ENCODE measurements at places on chromosomes 4 and X.

DNA sequence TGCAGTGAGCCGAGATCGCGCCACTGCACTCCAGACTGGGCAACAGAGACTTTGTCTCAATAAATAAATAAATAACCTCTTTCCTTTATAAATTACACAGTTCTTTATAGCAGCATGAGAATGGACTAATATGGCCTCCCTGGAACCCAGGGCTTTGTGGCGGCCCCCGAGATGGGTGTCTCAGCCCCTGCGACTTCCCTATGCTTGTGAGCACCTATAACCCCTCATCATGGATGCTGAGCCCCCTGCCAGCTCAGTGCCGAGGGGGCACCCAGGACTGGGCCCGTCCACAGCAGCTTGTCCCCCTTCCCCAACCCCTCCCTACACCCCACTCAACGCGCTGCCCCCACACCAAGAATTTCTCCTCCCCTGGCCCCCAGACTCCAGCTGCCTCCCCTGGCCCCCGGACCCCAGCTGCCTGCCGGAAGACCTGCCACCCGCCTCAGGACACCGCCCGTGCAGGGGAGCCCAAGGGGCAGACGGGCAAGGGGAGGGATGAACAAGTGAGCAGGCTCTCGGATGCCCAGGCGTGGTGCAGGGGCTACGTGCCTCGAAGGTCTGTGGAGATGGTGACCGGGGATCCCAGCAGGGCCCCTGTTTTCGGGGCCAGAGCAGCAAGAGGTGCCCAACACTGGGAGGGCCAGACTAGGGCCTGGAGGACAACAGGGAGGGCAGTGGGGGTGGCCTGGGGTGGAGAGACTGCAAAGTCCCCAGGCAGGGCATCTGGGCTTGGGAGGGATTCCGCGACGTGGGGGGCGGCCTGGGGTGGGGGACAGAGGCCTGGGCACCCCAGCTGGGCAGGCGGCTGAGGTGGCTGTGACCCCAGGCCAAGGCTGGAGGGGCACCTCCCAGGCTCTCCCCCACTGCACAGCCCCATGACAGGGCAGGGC, 74.0 kb downstream of the FAM53A start:
- H3K27me3 ChIP-seq = no peaks in the 10 kb centered on the region
- H3K4me3 ChIP-seq = no peak overlapping the region
- DNase-seq = no peak
- no peak overlapping the region for H3K27ac ChIP-seq

DNA sequence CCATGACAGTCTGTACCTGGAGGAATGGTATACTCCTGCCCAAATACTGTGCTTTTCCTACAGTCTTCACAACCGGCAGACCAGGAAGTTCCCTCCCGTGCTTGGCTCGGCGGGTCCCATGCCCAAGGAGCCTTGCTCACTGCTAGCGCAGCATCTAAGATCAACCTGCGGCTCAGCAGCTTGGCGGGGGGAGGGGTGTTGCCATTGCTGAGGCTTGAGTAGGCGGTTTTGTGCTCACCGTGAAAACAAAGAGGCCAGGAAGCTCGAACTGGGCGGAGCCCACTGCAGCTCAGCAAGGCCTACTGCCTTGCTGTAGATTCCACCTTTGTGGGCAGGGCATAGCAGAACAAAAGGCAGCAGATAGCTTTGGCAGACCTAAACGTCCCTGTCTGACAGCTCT, 152.7 kb downstream of the TEX11 start:
- no peaks in the 10 kb centered on the region for H3K4me1 ChIP-seq
- no peaks in the 10 kb centered on the region for H3K36me3 ChIP-seq
- no peak overlapping the region for H3K27ac ChIP-seq
- H3K27me3 ChIP-seq = no peaks in the 10 kb centered on the region
- no peak overlapping the region for H3K4me3 ChIP-seq

- no peak overlapping the region for H3K4me3 ChIP-seq
- H3K27me3 ChIP-seq = no peaks in the 10 kb centered on the region
- peaks cover under 1% of the 10 kb centered on the region for H3K4me1 ChIP-seq
- H3K27ac ChIP-seq = no peak overlapping the region
- DNase-seq = no peak
These were observed 625.6 kb downstream of the BCOR start for GRCh38 chrX:39472161-39472560.

DNA sequence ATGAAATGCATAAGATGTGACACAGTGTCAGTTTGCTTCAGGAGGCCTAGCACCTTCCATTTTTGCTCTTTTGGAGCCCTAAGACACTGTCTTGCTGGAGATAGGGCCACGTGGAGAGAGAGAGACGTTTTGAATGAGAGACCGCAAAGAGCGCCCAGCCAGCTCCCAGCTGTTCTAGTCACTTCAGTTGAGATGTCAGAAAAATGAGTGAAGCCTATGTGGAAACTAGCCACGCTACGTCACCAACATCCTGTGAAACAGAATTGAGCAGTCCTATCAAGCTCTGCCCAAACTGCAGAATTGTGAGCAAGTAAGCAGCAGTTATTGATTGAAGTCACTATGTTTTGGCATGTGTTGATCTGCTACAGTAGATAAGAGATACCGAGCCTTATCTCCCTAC, 13.1 kb downstream of the GPR82 start:
- no peaks in the 10 kb centered on the region for H3K27me3 ChIP-seq
- H3K27ac ChIP-seq = no peak overlapping the region

DNA sequence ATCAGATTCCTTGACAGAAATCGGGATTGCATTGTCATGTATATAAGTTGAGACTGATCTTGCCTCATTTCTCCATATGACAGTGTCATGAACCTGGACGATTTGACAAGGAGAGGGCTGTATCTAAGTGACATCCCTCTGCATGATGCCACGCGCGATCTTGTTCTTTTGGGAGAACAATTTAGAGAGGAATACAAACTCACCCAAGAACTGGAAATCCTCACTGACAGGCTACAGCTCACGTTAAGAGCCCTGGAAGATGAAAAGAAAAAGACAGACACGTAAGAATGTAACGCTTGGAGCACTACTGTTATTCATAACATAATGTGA, 40.9 kb downstream of the GUCY1B1 start:
- H3K27ac ChIP-seq = no peak overlapping the region
- no peaks in the 10 kb centered on the region for H3K36me3 ChIP-seq
- no peak overlapping the region for H3K4me3 ChIP-seq
- H3K4me1 ChIP-seq = no peaks in the 10 kb centered on the region
- H3K27me3 ChIP-seq = no peaks in the 10 kb centered on the region
- DNase-seq = no peak

DNA sequence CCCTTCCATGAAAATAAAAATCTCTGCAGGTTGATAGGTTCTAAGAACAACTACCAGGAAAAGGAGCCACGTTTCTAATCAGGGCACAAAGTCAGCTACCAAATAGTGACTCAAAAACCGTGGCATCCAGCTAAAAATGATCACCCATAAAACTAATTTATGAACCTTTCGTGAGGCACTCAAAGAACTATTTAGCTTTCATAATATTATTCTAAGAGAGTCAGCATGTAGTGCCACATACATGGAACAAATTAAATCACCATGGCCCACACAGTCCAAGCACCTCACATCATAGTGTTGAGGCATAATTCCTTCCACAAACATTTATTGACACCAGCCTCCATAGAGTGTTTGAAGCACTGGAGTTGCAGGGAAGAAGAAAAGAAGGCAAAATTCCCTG, 252.0 kb upstream of the PPARGC1A start:
- no peak overlapping the region for H3K4me3 ChIP-seq
- no peaks in the 10 kb centered on the region for H3K4me1 ChIP-seq
- H3K27me3 ChIP-seq = no peaks in the 10 kb centered on the region
- no peaks in the 10 kb centered on the region for H3K36me3 ChIP-seq

DNA sequence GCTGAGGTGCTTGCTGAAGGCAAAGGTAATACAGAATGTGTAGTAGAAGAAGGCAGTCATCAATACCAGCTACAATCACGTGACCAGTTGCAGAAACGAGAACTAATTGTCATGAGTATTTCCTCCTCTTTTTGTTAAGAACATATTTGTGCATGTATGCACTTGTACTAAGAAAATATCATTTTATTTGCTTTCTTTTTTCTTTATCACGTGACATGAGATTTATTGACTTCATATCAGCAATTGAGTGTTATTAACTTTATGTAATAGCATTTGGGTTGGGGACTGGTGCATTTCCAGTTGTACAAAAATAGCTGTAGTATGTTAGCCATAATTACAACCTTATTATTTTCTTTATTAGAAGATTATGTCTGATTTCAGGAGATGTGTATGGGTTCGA, 90.0 kb downstream of the MAGEE1 start:
- no peak for DNase-seq
- H3K4me1 ChIP-seq = no peaks in the 10 kb centered on the region
- no peak overlapping the region for H3K4me3 ChIP-seq
- no peak overlapping the region for H3K27ac ChIP-seq
- H3K36me3 ChIP-seq = no peaks in the 10 kb centered on the region
- no peaks in the 10 kb centered on the region for H3K27me3 ChIP-seq

- H3K36me3 ChIP-seq = no peaks in the 10 kb centered on the region
- H3K4me1 ChIP-seq = no peaks in the 10 kb centered on the region
These were observed 48.3 kb upstream of the WDR1 start for GRCh38 chr4:10164877-10165283.

GRCh38 chrX:36436361-36436760, 516.8 kb downstream of the CFAP47 start:
- no peaks in the 10 kb centered on the region for H3K27me3 ChIP-seq
- no peaks in the 10 kb centered on the region for H3K36me3 ChIP-seq
- DNase-seq = no peak
- H3K27ac ChIP-seq = no peak overlapping the region
- H3K4me1 ChIP-seq = no peaks in the 10 kb centered on the region
- H3K4me3 ChIP-seq = no peak overlapping the region

GRCh38 chrX:63747331-63747730, 37.7 kb downstream of the ARHGEF9 start:
- H3K27ac ChIP-seq = no peak overlapping the region
- H3K4me3 ChIP-seq = no peak overlapping the region
- peaks cover 8% of the 10 kb centered on the region for H3K4me1 ChIP-seq
- no peak for DNase-seq

- DNase-seq = no peak
- no peak overlapping the region for H3K27ac ChIP-seq
- no peaks in the 10 kb centered on the region for H3K4me1 ChIP-seq
- no peaks in the 10 kb centered on the region for H3K27me3 ChIP-seq
These were observed 32.5 kb downstream of the IDS start for GRCh38 chrX:149472625-149473024.

DNA sequence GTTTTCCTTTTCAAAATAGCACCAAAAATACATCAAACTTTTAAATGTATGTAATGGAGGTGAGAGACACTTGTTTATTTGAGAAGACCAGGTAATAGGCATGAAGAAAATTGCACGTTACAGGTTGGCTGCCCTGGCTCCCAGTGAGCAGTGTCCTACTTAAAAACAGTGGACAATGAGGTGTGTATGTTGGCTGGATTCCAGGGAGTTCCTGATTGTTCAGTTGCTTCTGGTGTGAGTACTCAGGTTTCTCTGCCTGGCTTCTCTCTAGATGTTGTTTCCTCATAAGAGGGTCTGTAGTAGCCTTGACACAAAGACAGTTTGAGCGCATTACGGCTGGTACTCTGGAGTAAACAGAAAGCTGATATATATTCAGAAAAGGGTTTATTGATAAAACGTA, 29.4 kb downstream of the SNX25 start:
- DNase-seq = no peak
- no peak overlapping the region for H3K27ac ChIP-seq
- H3K27me3 ChIP-seq = no peaks in the 10 kb centered on the region
- no peak overlapping the region for H3K4me3 ChIP-seq
- no peaks in the 10 kb centered on the region for H3K4me1 ChIP-seq

DNA sequence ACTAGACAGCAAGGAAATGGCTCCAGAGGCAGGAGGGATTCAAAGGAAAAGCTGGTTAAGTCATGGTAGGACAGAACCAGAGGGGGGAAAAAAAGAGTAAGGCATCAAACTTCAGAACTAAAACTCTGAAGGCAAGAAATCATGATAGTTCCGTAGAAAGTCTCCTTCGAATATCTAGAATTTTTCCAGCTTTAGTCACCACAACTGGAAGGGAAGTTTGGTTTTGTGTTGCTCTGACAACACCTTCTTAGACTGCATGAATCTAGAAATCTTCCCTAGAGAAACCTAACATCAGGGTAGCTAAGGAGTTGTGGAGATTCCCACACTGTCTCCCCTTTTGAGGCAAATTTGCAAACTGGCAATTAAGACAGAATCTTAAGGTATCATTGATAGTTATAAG, 33.7 kb downstream of the AMMECR1 start:
- H3K36me3 ChIP-seq = no peaks in the 10 kb centered on the region
- no peak overlapping the region for H3K27ac ChIP-seq
- no peak overlapping the region for H3K4me3 ChIP-seq
- no peaks in the 10 kb centered on the region for H3K27me3 ChIP-seq
- no peak for DNase-seq

- no peak for DNase-seq
- H3K27me3 ChIP-seq = no peaks in the 10 kb centered on the region
- H3K4me1 ChIP-seq = no peaks in the 10 kb centered on the region
- no peak within 1 kb of the TSS for H3K27ac ChIP-seq
These were observed at the start of gene TNIP3 for GRCh38 chr4:121164291-121164690. TNIP3 (minus strand) TSS chr4:121164321; CDS start chr4:121164125, 196 bp downstream.

- H3K4me3 ChIP-seq = no peak overlapping the region
- no peak overlapping the region for H3K27ac ChIP-seq
- no peaks in the 10 kb centered on the region for H3K27me3 ChIP-seq
- no peaks in the 10 kb centered on the region for H3K4me1 ChIP-seq
- no peaks in the 10 kb centered on the region for H3K36me3 ChIP-seq
These were observed 73.9 kb downstream of the HDAC8 start for GRCh38 chrX:72498782-72499181.

GRCh38 chr4:120403296-120403695, 336.6 kb upstream of the MAD2L1 start:
- no peaks in the 10 kb centered on the region for H3K4me1 ChIP-seq
- no peak overlapping the region for H3K27ac ChIP-seq
- no peaks in the 10 kb centered on the region for H3K36me3 ChIP-seq
- DNase-seq = no peak
- no peaks in the 10 kb centered on the region for H3K27me3 ChIP-seq
- no peak overlapping the region for H3K4me3 ChIP-seq

DNA sequence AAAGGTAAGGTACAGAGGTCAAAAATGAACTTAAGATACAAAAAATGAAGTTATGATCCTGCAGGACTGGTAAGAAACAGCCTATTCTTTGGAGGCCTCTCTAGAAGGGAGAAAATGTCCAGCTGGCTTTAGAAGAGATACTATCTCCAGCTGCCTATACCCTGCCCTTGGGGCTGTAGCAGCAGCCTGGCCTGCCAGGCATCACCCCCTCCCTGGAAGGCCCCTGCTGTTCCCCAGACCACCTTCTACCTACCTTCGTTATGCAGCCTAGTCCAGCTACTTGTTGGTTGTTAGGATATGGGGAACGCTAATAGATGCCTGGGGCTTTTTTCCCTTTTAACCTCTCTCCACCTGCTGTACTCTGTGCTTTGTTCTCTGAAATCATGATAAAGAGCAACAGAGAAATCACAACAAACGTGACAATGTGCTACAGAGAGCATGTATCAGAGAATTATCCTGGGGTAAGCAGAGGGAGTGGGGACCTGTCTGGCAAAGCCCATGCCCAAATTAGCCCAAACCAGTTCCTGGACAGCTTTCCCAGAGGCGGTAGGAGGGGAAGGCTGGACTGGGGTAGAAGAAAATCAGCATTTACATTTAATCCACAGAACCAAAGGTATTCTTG, 34.5 kb downstream of the FRMD7 start:
- DNase-seq = no peak
- H3K27me3 ChIP-seq = no peaks in the 10 kb centered on the region
- H3K36me3 ChIP-seq = no peaks in the 10 kb centered on the region
- H3K4me1 ChIP-seq = no peaks in the 10 kb centered on the region
- H3K27ac ChIP-seq = no peak overlapping the region

All from vagina (tissue), 2 donors.